ENCODE measurements at places on chromosomes 4 and X.

DNA sequence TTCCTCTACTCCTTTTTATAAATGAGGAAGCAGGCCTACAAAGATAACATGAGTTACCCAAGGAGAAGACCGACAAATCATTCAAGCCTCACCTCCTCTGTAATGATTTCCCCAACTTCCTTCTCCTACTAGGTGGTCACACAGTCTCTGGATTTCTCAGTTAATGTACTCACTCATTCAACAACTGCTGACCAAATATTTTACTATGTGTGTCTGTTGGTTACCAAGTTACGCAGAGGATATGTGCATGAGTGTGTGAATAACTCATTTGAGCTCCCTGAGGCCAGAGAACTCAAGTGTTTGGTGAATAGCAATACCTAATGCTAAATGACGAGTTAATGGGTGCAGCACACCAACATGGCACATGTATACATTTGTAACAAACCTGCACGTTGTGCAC lies 10.4 kb downstream of the CASK start:
- no peak for DNase-seq
- peaks cover 4% of the 10 kb centered on the region for H3K4me1 ChIP-seq
- H3K36me3 ChIP-seq: no peaks in the 10 kb centered on the region
- no peaks in the 10 kb centered on the region for H3K27me3 ChIP-seq
- no peak overlapping the region for H3K4me3 ChIP-seq

GRCh38 chrX:54430519-54430918 lies 9.7 kb upstream of the TSR2 start:
- H3K4me3 ChIP-seq: no peak overlapping the region
- H3K27me3 ChIP-seq: no peaks in the 10 kb centered on the region
- no peak overlapping the region for H3K27ac ChIP-seq
- H3K36me3 ChIP-seq: no peaks in the 10 kb centered on the region

- H3K4me3 ChIP-seq: no peak overlapping the region
- no peak for DNase-seq
- no peak overlapping the region for H3K27ac ChIP-seq
- no peaks in the 10 kb centered on the region for H3K4me1 ChIP-seq
- no peaks in the 10 kb centered on the region for H3K27me3 ChIP-seq
Observed at GRCh38 chr4:43766648-43767047, 682.0 kb downstream of the KCTD8 start.

DNA sequence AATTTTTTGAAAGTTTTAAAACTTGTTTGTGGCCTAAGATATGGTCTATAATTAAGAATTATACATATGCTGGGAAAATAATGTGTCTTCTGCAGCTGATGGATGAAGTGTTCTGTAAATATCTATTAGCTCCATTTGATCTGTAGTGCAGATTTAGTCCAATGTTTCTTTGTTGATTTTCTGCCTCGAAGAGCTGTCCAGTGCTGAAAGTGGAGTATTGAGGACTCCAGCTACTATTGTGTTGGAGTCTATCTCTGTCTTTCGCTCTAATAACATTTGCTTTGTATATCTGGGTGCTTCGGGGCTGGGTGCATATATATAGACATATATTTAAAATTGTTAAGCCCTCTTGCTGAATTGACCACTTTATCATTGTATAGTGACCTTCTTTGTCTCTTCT lies 2127.3 kb downstream of the PCDH7 start:
- no peak for DNase-seq
- H3K27me3 ChIP-seq: no peaks in the 10 kb centered on the region
- H3K4me3 ChIP-seq: no peak overlapping the region
- H3K36me3 ChIP-seq: no peaks in the 10 kb centered on the region
- H3K27ac ChIP-seq: no peak overlapping the region

GRCh38 chr4:148901075-148901705 lies 459.0 kb upstream of the NR3C2 start:
- H3K27ac ChIP-seq: no peak overlapping the region
- no peak for DNase-seq
- no peaks in the 10 kb centered on the region for H3K4me1 ChIP-seq
- no peaks in the 10 kb centered on the region for H3K36me3 ChIP-seq
- H3K27me3 ChIP-seq: no peaks in the 10 kb centered on the region

DNA sequence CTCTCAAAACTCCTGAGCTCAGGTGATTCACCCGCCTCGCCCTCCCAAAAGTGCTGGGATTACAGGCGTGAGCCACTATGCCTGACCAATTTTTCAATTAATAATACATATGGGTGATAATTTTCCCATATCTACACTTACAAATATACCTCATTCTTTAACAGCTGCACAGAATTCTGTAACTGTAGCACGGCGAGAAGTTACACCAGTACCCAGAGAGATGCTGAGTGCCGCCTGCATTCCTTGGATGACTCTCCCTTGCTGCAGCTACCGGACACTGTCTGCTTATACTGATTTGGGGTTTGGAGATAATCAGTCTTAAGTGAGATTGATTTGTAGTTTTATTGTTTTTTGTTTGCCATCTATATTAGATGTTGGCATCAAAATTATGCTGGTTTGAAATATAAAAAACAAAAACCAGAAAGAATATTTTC lies 5.8 kb downstream of the TIFA start:
- H3K27ac ChIP-seq: no peak overlapping the region
- H3K27me3 ChIP-seq: no peaks in the 10 kb centered on the region
- peaks cover 39% of the 10 kb centered on the region for H3K4me1 ChIP-seq
- H3K36me3 ChIP-seq: no peaks in the 10 kb centered on the region

GRCh38 chr4:180557348-180557747 lies 1685.9 kb upstream of the TENM3 start:
- no peak for DNase-seq
- no peaks in the 10 kb centered on the region for H3K27me3 ChIP-seq
- H3K4me3 ChIP-seq: no peak overlapping the region
- no peaks in the 10 kb centered on the region for H3K36me3 ChIP-seq

- peaks cover 33% of the 10 kb centered on the region for H3K4me1 ChIP-seq
- H3K27me3 ChIP-seq: no peaks in the 10 kb centered on the region
- H3K27ac ChIP-seq: peak overlapping the region; percentile 65
- H3K36me3 ChIP-seq: no peaks in the 10 kb centered on the region
- H3K4me3 ChIP-seq: no peak overlapping the region
- no peak for DNase-seq
Observed at GRCh38 chr4:113384600-113384999, 335.1 kb downstream of the ANK2 start.

DNA sequence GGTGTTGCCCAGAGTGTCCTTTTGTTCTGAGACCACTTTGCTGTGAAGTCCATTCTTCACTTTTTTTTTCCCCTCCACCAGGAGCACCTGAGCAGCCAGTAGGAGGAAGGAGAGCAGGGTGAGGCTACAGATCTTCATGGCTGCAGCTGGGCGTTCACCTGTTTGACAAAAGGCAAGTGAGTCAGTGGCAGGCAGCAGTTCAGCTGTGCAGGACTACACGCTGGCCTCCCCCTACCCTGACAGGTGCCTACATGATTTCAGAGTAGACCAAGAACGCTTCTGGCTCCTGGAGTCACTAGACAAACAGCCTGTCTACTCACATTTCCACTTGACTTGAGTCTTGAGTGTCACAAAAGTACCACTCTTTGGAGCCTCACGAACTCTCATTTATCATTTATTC lies 2.0 kb downstream of the FGFBP1 start:
- peaks cover 4% of the 10 kb centered on the region for H3K4me1 ChIP-seq
- H3K27me3 ChIP-seq: no peaks in the 10 kb centered on the region
- no peaks in the 10 kb centered on the region for H3K36me3 ChIP-seq
- H3K27ac ChIP-seq: no peak overlapping the region

- DNase-seq: no peak
- no peaks in the 10 kb centered on the region for H3K36me3 ChIP-seq
- H3K4me3 ChIP-seq: no peak overlapping the region
- no peaks in the 10 kb centered on the region for H3K27me3 ChIP-seq
- H3K4me1 ChIP-seq: peaks cover 19% of the 10 kb centered on the region
- H3K27ac ChIP-seq: no peak overlapping the region
Observed at GRCh38 chr4:48649505-48649904, 130.6 kb downstream of the FRYL start.

DNA sequence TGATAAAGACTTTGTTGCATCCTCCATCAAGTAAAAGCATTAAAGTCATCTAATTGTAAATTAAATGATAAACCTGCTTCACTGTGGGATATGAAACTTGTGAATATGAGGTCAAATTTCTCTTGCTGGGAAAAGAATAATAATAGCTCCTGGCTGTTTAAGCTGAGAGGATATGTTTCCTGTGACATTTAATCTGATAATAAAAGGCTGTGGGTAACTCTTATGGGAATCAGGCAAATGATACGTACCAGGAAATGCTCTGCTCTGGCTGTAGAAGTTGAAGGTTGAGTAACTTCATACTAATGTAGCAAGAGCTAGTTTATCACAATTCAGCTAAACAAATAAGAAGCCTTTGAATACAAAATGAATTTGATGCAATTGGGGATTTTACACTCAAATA lies 574.6 kb downstream of the RAPGEF2 start:
- H3K27ac ChIP-seq: no peak overlapping the region
- no peaks in the 10 kb centered on the region for H3K27me3 ChIP-seq
- H3K4me1 ChIP-seq: no peaks in the 10 kb centered on the region
- H3K4me3 ChIP-seq: no peak overlapping the region
- no peaks in the 10 kb centered on the region for H3K36me3 ChIP-seq

- no peak overlapping the region for H3K4me3 ChIP-seq
- H3K36me3 ChIP-seq: no peaks in the 10 kb centered on the region
- no peaks in the 10 kb centered on the region for H3K27me3 ChIP-seq
Observed at GRCh38 chrX:109345856-109346255, 136.0 kb downstream of the GUCY2F start.

GRCh38 chrX:137431693-137432488 lies 134.0 kb upstream of the ZIC3 start:
- H3K4me3 ChIP-seq: no peak overlapping the region
- peaks cover 5% of the 10 kb centered on the region for H3K27me3 ChIP-seq
- no peak overlapping the region for H3K27ac ChIP-seq
- H3K4me1 ChIP-seq: peaks cover 13% of the 10 kb centered on the region

GRCh38 chr4:169024762-169025161 lies 14.7 kb upstream of the CBR4 start:
- no peaks in the 10 kb centered on the region for H3K36me3 ChIP-seq
- no peak overlapping the region for H3K27ac ChIP-seq
- H3K4me1 ChIP-seq: no peaks in the 10 kb centered on the region
- no peaks in the 10 kb centered on the region for H3K27me3 ChIP-seq

DNA sequence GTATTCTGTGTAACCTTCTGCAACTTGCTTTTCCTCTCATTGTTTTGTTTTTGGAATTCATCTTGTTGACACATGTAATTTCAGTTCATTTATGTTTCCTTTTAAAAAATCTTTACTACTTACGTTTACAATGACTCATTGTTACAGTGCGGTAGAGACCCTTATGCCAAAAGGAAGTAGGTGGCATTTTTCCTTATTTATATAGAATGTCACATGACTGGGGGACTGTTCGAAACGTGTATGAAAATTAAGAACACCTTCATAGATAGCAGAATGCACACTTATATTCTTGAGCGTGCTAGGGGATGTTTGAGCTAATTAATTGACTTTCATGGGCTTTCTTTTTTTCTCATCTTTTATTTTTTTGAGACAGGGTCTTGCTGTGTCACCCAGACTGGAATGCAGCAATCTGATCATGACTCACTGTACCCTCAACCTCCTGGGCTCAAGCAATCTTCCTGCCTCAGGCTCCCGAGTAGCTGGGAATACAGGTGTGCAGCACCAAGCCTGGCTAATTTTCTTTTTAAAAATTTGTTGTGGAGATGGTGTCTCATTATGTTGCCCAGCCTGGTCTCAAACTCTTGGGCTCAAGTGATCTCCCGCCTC lies 7.3 kb downstream of the REPS2 start:
- no peak overlapping the region for H3K4me3 ChIP-seq
- DNase-seq: no peak
- H3K27ac ChIP-seq: no peak overlapping the region
- H3K27me3 ChIP-seq: no peaks in the 10 kb centered on the region

DNA sequence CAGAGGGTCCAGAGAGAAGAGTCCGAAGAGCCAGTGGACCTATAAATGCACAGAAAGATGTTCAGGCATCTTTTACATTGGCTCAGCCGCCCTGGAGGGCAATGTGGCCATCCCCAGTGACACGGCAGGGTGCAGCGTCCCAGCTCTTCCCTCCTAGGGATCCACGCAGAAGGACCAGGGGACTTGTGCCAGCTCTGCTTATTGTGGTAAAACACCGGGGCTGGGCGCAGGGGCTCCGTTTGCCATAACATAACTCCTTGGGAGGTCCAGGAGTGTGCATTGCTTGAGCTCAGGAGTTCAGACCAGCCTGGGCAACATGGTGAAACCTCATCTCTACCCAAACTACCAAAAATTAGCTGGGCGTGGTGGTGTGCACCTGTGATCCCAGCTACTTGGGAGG lies 70.2 kb downstream of the CPZ start:
- H3K4me3 ChIP-seq: no peak overlapping the region
- H3K4me1 ChIP-seq: no peaks in the 10 kb centered on the region
- no peaks in the 10 kb centered on the region for H3K36me3 ChIP-seq
- no peak overlapping the region for H3K27ac ChIP-seq
- H3K27me3 ChIP-seq: no peaks in the 10 kb centered on the region

DNA sequence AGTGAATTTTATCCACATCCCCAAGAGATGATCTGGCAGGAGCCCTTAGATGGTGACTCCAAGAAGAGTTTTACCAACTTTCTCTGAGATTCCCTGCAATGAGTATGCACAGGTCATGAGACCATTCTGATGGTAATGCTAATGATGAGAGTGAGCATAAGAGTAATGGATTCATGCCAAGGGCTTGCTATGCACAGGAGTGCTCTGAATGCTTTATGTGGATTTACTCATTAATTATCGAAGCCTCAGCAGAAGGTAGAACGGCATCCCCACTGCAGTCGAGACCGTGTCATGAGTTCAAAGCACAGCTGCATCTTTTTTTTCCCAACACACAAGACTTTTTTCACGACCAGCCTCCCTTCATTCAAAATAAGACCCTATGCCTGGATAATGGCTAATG lies 355.0 kb downstream of the RAB28 start:
- no peaks in the 10 kb centered on the region for H3K27me3 ChIP-seq
- no peaks in the 10 kb centered on the region for H3K36me3 ChIP-seq
- no peak overlapping the region for H3K4me3 ChIP-seq
- no peak for DNase-seq
- H3K4me1 ChIP-seq: no peaks in the 10 kb centered on the region

- H3K36me3 ChIP-seq: no peaks in the 10 kb centered on the region
- H3K4me3 ChIP-seq: no peak overlapping the region
- peak overlapping the region; percentile 2 for H3K27ac ChIP-seq
- no peaks in the 10 kb centered on the region for H3K27me3 ChIP-seq
Observed at GRCh38 chr4:139558235-139559088, 2.4 kb upstream of the SETD7 start.

GRCh38 chr4:17701138-17701839 lies 80.1 kb downstream of the FAM184B start:
- DNase-seq: no peak
- no peak overlapping the region for H3K4me3 ChIP-seq
- no peak overlapping the region for H3K27ac ChIP-seq
- H3K27me3 ChIP-seq: no peaks in the 10 kb centered on the region
- H3K4me1 ChIP-seq: no peaks in the 10 kb centered on the region
- H3K36me3 ChIP-seq: no peaks in the 10 kb centered on the region

- no peaks in the 10 kb centered on the region for H3K36me3 ChIP-seq
- H3K4me3 ChIP-seq: peak overlapping the region; percentile 62
- peaks cover 4% of the 10 kb centered on the region for H3K27me3 ChIP-seq
Observed at GRCh38 chrX:96685210-96686099, 813 bp downstream of the DIAPH2 start.

GRCh38 chr4:185304944-185305690 lies 90.6 kb downstream of the LRP2BP start:
- H3K36me3 ChIP-seq: no peaks in the 10 kb centered on the region
- H3K27ac ChIP-seq: no peak overlapping the region
- no peaks in the 10 kb centered on the region for H3K4me1 ChIP-seq
- no peak for DNase-seq
- no peaks in the 10 kb centered on the region for H3K27me3 ChIP-seq

Measured in vagina (tissue), 2 donors.